Endothelial cell of coronary artery (primary cell): ENCODE measurements at places on chromosomes 7 and 10. TPM values are rescaled to one million over a fixed set of nuclear protein-coding genes. Genes with fewer than 3 reads are reported as not detected.

CTAGE8 gene
- total RNA-seq = not detected in 2 replicates

AKR1C8 gene
- total RNA-seq = not detected in 2 replicates

MNX1 gene
- total RNA-seq = not detected in 2 replicates

GPR37 gene
- 0.66 and 4.7 TPM in 2 replicates for total RNA-seq

SMURF1 gene
- total RNA-seq = 17.4 and 20.2 TPM in 2 replicates

IGFBP3 gene
- total RNA-seq = 6.7 and 300 TPM in 2 replicates

CHAT gene
- total RNA-seq = not detected in 2 replicates

VWDE gene
- total RNA-seq = 0.19 and 0.63 TPM in 2 replicates

DDC gene
- total RNA-seq = not detected in 2 replicates

TMEM243 gene
- total RNA-seq = 27.2 and 33.5 TPM in 2 replicates

HGF gene
- total RNA-seq = 0.09 and 4.0 TPM in 2 replicates

SFTPD gene
- total RNA-seq = not detected in 2 replicates

NACAD gene
- 0.18 and 1.0 TPM in 2 replicates for total RNA-seq

MUC12 gene
- not detected in 2 replicates for total RNA-seq

ITPRID1 gene
- not detected in 2 replicates for total RNA-seq

AP5Z1 gene
- 19.8 and 22.6 TPM in 2 replicates for total RNA-seq

FIS1 gene
- total RNA-seq = 267 and 300 TPM in 2 replicates

TFAM gene
- 40.9 and 54.4 TPM in 2 replicates for total RNA-seq

FAM25G gene
- not detected in 2 replicates for total RNA-seq

SMKR1 gene
- 0.28 and 0.54 TPM in 2 replicates for total RNA-seq

PLXNA4 gene
- total RNA-seq = 0.75 and 18.4 TPM in 2 replicates

NKX6-2 gene
- under 0.01 TPM in 1 of 2 replicates, not detected in the other for total RNA-seq

ST8SIA6 gene
- 0.72 and 2.4 TPM in 2 replicates for total RNA-seq

SUGCT gene
- 3.1 and 3.4 TPM in 2 replicates for total RNA-seq

MYH16 gene
- total RNA-seq = 0.38 and 0.72 TPM in 2 replicates

NXPH1 gene
- not detected in 2 replicates for total RNA-seq

GNAI1 gene
- total RNA-seq = 13.4 and 21.4 TPM in 2 replicates

NUTM2E gene
- 0.09 TPM in 1 of 2 replicates, not detected in the other for total RNA-seq

TRIM74 gene
- total RNA-seq = 0.19 TPM in 1 of 2 replicates, not detected in the other

CPXM2 gene
- 0.45 and 5.1 TPM in 2 replicates for total RNA-seq

CDNF gene
- 0.36 and 0.47 TPM in 2 replicates for total RNA-seq

ZNF735 gene
- total RNA-seq = not detected in 2 replicates

MSS51 gene
- 0.54 and 1.2 TPM in 2 replicates for total RNA-seq

TMEM273 gene
- total RNA-seq = 0.28 and 6.1 TPM in 2 replicates

MYO1G gene
- total RNA-seq = under 0.01 and 0.09 TPM in 2 replicates

XRCC2 gene
- total RNA-seq = 2.0 and 3.7 TPM in 2 replicates

SCIN gene
- 0.09 TPM in 1 of 2 replicates, not detected in the other for total RNA-seq

SPDYE6 gene
- not detected in 2 replicates for total RNA-seq

KIF5B gene
- 129 and 143 TPM in 2 replicates for total RNA-seq

CDC14C gene
- total RNA-seq = not detected in 2 replicates
